ENCODE measurements at places on chromosomes 3 and 15.

- no peak for DNase-seq
Measured at GRCh38 chr3:154778057-154778456, 302.1 kb upstream of the MME start.

DNA sequence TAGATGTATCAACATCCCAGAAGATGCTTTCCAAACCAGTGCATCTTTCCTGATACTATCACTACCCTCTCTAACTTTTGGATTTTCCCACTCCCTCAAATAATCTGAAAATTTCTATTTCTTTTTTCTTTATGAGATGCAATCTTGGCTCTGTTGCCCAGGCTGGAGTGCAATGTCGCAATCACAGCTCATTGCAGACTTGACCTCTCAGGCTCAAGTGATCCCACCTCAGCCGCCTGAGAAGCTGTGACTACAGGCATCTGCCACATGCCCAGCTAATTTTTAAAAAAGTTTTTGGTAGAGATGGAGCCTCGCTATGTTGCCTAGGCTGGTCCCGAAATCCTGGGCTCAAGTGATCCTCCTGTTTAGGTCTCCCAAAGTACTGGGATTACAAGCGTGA, 239.7 kb downstream of the SUCLG2 start:
- DNase-seq, result no peak

DNA sequence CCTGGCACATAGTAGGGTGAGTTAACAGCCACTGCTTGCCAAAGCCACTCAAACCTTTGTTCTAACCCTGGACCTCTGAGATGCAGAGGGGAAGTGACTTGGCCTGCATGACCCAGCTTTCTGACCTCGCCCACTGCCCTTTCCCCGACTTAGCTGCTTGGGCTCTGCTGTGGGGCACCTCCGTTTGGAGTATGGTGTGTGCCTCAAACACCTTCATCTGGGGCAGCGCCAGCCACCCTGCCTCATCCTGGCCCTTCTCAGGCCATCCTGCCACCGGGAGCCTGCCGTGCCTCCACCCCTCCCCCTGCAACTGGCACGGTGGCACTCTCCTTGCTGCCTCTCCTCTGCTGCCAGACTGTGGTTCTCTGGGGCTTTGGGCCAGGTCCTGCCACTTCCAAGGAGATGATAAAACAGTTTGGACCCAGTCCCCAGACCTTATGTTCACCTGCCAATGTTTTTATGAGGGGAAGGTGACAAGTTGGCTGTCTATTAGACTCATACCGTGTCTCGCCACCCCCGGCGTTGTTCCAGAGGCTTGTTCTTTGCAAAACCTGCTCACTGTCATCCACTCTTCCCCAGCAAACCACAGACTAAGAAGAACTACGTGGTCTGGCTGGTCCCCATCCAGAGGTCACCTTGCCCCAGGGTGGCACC, 32.2 kb downstream of the SLC6A6 start:
- no peak for DNase-seq

GRCh38 chr15:63941698-63942465, 104.4 kb downstream of the DAPK2 start:
- no peak for DNase-seq

DNA sequence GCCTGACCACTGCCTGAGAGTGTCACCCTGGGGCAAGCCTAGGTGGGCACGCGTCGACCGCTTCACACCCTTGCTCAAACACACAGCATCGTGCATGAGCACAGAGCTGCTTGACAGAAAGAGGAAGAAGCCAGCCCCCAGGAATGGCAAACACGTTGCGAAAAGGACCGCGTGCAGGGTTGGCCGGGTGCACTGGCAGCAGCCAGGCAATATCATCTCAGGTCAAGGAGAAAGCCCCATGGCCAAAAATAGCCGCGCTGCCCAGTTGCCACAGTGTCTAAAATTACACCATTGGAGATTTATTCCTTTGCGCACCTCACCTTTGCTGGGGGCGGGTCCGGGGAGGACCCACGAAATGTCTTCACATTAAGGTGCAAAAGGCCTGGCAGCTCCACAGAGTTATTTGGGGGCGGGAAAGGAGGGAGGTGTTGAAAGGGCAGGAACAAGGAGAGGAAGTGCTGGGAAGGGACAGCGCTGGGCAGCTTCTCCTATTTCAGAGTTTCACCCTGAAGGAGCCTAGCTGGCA, 44.7 kb upstream of the NR2F2 start:
- no peak for DNase-seq

- no peak for DNase-seq
Measured at GRCh38 chr3:52441091-52441771, 3.7 kb downstream of the SEMA3G start.

GRCh38 chr3:24773798-24774197, 279.1 kb upstream of the THRB start:
- DNase-seq, result no peak

- DNase-seq, result no peak
Measured at GRCh38 chr3:22977650-22978289, 225.4 kb upstream of the UBE2E2 start.

DNA sequence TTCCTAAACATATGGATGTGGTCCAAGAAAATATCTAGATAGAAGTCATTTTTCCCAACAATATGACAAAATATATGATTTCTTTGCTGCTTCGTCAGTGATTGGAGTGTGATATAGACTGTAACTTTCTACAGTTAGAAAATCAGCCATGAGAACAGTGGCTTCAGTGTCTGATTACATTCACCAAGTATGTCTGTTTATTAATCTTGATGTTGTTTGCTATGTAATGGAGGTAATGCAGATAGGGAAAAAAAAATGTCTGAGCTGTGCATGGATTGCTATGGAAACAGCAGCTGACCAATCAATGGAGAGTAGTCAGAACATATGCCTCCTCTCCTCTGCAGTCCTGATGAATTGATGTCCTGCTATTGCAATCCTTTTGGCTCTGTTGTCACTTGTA, 72.3 kb upstream of the GAP43 start:
- DNase-seq, result no peak

DNA sequence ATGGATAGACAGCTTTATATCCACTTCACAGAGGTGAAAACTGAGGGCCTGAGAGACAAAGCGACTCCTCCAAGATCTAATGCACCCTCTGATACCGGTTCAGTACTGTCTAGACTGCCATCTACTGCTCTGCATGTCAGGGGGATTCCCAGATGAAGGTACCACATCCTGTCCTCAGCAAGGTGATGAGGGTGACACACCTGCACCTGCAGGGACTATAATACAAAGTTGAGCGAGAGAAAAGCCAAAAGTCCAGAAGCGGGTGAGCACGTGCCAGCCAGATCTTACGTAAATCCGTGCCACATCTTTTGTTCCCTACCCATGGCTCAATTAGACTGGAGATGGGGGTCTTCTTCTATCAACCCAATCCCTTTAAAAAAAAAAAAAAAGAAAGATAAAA, 32.4 kb upstream of the HES1 start:
- DNase-seq, result peak; percentile 52

- no peak for DNase-seq
Measured at GRCh38 chr15:74374648-74375302, 7.3 kb upstream of the CYP11A1 start.

DNA sequence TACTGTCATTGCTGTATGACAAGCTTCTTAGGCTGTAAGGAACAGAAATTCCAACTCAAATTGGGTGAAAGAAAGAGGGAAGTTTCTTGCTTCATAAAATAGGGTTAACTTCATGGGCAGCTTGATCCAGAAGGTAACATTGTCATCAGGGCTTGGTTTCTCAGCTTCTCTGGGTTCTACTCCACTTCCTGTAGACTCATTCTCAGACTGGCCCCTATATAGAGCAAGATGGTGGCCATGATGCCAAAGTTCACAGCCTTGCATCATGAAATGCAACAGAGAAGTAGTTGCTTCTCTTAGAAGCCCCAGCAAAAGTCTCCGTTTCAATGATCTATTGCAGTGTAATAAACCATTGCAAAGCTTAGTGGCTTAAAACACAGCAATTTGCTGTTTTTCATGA, 33.6 kb downstream of the TMEM40 start:
- no peak for DNase-seq

DNA sequence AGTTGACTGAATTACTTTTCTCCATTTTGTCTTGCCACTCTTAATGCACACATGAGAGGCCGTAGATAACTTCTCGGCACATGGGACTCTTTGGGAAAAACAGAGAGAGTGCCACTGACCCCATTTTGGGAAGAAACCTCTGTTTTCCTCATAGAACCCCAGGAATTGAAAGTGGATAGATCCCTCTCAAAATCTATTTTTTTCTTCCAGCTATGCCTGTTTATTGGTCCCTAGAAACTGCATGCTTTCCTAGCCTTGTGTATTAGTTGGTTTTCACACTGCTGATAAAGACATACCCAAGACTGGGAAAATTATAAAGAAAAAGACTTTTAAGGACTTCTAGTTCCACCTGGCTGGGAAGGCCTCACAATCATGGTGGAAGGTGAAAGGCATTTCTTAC, 23.7 kb upstream of the TMEM45A start:
- no peak for DNase-seq

DNA sequence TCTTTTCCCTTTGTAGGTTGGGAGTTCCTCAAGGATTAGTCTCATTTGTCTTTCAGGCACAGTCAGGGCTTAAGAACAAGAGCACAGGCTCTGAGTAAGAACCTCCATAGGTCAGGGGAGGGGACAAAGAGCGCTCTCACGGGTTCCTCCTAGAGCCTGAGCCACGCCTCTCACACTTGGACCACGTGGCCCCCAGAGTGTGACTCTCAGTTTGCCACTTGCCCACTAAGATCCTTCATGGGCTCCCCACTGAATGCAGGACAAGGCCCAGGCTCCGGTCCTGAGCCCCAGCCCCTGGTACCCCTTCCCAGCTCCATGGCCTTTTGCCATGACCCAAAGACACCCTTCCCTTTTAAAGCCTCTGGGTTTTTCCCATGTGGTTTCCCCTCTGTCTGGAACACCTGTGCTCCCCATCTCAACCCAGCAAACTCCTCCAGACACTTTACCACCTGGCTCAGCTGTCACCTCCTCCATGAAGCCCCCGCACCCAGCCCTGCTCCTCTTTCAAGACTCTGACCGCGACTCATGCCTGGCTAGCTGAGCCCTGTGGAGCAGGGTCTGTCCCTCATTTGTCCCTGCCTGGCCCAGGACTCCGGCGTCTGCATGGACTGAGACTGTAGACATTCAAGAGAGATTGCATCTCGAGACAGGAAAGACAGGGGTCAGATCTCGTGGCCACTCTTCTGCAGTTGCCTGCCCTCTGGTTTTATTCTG, 32.7 kb downstream of the IQSEC1 start:
- no peak for DNase-seq

GRCh38 chr15:94532226-94532625, 300.9 kb downstream of the MCTP2 start:
- DNase-seq, result no peak

GRCh38 chr3:42590989-42591756, 513 bp downstream of the SS18L2 start:
- DNase-seq, result no peak

- no peak for DNase-seq
Measured at GRCh38 chr3:156059950-156060501, 60.4 kb upstream of the KCNAB1 start.

DNA sequence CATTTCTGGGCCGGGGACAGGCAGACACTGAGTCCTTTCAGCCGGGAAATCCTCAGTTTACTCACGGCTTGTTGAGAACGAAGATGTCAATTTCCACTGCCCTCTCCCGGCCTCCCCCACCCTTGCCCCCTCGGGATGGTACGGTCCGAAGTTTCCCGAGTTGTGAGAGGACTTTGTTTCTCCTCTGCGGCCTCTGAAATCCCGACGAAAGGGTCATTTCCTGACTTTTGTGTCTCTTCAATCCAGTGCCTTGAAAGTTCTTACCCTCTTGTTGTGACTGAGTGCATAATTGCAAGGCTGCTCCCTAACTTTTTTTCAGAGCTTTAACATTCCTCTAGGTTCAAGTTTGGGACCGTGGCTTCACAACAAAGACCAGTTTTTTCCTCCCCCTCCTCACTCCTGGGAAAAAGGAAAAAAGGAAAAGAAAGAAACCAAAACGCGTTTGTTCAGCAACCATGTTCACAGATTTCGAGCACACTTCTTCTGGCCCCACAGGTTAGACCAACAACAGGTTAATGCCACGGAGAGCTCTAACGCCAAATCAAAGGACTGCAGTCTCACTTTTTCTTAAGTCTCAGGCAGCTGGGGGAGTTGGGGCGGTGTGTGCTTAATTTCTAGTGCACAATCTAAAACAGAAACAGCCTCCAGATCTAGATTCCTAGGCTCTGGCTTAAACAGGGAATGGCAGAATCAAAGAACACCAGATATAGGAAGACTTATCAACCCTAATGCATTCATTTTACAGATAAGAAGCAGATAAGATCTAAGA, 138.9 kb downstream of the TMCO5A start:
- DNase-seq, result no peak

DNA sequence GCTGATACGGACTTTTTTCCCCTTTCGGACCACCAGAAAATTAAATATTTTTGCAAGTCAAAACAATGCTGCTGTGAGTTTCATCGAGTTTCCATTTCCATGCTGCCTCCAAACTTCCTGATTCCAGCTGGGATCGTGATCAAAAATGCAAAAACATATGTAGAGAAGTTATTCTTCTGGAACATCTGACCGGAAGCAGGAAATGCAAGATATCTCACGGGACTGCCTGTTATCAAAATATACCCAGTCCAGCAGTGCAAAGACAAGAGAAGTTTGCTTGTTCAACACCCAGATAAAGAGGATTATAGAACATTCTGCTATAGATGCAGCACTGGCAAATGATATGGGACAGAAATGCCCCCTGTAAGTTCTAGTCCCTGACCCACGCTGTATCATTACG, 726.7 kb upstream of the NR2F2 start:
- no peak for DNase-seq

DNA sequence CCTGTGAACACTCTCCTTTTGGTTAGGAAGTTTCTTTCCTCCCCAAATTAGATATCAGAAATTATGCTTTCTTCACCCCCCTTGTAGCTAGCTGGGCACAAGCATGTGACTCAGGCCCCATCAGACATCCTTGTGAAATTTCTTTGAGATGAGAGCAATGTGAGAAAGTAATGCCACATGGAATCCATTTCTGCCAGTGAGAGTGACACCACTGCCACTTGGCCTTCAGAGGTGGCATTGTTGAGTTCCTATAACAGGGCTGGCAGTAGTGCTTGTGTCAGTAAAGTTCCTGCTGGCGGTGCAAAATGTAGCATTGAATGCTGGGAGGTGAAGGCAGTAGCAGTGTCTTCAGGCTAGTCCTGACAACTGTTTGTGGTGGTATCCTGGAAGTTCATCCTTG, 80.7 kb upstream of the ZNF280D start:
- no peak for DNase-seq

DNA sequence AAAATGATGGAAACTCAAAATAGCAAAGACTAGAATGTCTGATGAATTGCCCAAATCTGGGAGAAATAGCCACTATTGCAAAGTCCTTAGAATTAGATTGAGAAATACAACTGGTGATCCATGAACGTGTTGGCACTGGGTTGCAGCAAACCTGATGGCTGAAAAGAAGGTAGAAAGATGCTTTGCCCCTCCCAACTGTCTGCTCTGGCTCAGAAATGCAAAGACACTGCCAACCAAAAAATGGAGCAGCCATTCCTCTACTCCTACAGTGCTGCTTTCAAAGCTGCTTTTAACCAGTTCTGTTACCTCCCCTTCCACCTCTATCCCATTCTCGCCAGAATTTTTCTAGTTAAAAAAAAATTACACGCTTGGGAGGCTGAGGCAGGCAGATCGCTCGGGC, 60.7 kb downstream of the CPA3 start:
- DNase-seq, result no peak

GRCh38 chr3:64972793-64973192, 285.0 kb upstream of the ADAMTS9 start:
- no peak for DNase-seq

Measured in activated CD4-positive, alpha-beta T cell treated with anti-CD3 and anti-CD28 coated beads for 4 hours (primary cell).